ENCODE measurements at places on chromosomes 2 and 18. TPM values are rescaled to one million over a fixed set of nuclear protein-coding genes. Genes with fewer than 3 reads are reported as not detected.

Gene B4GALT6
- total RNA-seq = 7.2 TPM

Gene UPP2
- total RNA-seq = not detected

Gene TMEM178A
- 4.9 TPM for total RNA-seq

Gene NEU4
- 9.4 TPM for total RNA-seq

Gene ELOA2
- not detected for total RNA-seq

Gene LRRC30
- 2.7 TPM for total RNA-seq

Gene SCG2
- 2.4 TPM for total RNA-seq

Gene SMYD1
- 308 TPM for total RNA-seq

Gene FIGN
- total RNA-seq = 1.9 TPM

Gene ONECUT2
- total RNA-seq = under 0.01 TPM

Gene CD28
- total RNA-seq = 2.4 TPM

DNA sequence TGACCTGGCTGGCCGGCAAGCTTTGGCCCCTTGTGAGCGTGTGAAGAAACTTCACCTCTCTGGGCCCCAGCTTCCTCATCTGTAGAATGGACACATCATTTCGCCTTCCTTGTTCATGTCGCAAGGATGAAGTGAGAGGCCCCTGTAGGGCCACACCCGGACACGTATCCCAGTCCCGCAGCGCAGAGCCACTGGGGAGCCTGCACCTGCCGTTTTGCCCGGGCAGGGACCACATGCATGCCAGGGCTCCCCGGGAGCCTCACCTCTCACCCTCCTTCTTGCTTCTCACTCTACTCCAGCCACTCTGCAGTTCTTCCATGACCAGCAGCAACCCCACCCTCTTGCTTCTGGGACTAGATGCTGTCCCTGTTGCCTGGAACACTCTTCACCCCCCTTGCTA is 77.5 kb downstream of the FAM168B start:
- no peak for DNase-seq

GRCh38 chr2:96838345-96839292 is 5.2 kb downstream of the ANKRD23 start:
- DNase-seq = no peak

GRCh38 chr2:178208336-178208735 is 14.0 kb downstream of the OSBPL6 start:
- DNase-seq = no peak

DNA sequence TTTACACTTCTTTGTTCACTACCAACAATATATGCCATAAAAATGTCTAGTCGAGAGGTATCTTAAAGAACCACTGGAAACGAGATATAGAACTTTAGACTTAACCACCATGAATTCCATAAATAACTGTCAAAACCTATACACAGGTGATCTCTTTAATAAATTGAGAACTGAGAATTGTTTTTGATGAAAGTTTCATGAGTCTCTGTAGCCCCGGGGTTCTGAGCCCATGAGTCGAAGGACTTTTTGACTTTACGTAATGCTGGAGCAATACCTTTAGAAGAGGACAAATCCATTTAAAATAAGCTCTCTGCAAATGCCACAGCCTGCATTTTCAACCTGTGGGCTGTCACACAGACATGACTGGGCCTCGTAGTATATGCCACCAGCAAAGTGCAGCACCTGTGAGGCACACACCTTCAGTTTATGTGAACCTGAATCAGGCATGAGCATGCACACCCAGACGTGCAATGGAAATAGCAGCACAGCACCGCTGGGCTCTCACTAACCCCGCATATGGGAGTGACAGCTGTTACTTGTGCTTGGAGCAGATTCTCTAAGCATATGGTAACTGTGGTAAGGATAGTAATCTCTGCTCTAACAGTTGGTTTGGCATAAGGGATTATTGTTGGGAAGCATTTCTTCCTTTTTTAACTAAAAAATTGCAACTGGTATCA is 383.2 kb downstream of the SOCS6 start:
- DNase-seq = no peak

GRCh38 chr2:227386630-227387029 is 1.1 kb downstream of the SCYGR1 start:
- DNase-seq = no peak

DNA sequence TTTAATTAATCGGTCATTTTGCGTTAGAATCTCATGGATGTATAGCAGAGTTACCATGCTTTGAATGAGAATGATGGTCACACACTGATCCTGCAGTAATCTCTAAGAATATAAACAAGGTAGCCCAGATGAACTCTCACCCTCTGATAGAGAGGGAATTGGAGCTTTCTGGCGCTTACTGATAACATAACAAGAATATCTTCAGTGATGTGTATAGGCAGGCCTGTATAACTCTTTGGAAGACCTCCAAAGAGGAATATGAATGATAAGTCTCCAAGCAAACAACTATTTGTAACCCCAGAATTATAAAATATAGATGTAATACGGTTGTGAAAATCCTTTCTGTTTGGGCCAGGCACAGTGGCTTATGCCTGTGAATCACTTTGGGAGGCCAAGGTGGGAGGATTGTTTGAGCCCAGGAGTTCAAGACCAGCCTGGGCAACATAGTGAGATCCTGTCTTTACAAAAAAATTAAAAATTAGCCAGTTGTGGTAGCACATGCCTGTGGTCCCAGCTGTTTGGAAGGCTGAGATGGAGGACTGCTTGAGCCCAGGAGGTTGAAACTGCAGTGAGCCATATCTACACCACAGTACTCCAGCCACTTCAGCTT is 52.5 kb upstream of the LTBP1 start:
- DNase-seq = no peak

- no peak for DNase-seq
Measured at GRCh38 chr18:13713455-13714055, 12.8 kb downstream of the FAM210A start.

- peak; percentile 60 for DNase-seq
Measured at GRCh38 chr18:45014047-45014501, 333.4 kb downstream of the SETBP1 start.

DNA sequence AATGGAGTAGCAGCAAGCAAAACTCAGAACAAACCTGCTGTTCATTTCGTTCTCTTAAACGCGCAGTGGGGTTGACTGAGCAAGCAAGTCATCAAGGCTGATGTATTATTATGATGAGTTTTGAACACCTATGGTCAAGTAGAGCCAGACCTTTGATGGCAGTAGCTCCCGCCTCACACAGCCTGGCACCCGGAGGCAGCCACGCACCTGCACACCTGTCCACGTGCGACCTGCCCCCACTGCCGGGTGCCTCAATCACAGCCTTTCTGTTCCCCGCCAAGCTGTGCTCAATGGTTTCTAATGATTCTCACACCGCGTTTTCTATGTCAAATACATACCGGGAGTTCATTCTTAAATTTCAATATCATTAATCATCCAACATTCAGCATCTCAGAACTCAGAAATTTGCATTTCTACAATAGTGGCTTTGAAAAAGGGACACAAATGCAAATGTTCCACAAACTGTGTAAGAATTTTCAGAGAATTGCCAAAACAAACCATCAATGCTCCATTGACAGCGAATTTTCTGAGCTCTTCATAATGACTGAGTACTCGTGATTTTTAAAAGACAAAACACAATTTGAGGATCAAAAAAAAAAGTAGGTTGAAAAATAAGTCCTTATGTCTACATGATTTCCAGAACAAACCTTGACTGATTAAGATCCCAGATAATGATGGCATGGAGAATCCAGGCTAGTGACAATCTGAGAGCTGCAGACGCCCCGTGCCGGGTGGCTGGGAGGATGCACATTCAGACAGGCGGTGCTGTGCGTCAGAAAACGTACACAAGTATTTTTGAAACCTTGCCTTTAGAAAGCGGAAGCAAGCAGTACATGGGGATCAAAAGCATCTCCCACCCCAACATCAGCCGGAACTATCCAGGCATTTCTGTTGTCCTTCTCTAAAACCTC is 56.6 kb downstream of the HDAC4 start:
- no peak for DNase-seq

DNA sequence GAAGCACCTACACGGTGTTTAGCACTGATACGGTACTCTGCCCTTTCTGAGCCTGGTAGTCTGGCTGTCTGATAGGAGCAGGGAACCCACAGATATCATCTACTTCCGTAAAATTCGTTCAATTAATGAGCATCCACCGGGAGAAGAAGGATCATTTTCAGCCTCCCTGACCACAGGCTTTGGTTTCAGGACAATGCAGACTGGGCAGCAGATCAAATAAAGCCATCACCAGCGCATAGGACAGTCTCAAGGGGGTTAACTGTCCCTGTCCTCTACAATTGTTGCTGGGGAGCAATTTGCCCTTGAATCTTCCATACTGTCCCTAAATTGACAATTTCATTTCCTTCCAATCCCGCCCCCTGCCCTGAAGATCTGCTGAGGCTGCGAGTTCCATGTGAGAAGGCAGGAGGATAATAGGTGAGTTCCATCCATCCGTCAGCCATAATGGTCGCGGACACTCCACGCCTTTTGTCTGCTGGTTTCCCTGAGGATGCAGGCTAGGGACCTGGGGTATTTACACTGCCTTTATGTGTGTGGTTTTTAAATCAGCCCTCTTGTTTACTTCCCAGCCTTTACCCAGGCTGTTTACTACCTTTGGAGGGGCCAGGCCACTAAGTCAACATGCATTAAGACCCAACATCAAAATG is 110.0 kb downstream of the MYCN start:
- DNase-seq = no peak

- DNase-seq = no peak
Measured at GRCh38 chr2:210363261-210363660, 48.3 kb upstream of the MYL1 start.

DNA sequence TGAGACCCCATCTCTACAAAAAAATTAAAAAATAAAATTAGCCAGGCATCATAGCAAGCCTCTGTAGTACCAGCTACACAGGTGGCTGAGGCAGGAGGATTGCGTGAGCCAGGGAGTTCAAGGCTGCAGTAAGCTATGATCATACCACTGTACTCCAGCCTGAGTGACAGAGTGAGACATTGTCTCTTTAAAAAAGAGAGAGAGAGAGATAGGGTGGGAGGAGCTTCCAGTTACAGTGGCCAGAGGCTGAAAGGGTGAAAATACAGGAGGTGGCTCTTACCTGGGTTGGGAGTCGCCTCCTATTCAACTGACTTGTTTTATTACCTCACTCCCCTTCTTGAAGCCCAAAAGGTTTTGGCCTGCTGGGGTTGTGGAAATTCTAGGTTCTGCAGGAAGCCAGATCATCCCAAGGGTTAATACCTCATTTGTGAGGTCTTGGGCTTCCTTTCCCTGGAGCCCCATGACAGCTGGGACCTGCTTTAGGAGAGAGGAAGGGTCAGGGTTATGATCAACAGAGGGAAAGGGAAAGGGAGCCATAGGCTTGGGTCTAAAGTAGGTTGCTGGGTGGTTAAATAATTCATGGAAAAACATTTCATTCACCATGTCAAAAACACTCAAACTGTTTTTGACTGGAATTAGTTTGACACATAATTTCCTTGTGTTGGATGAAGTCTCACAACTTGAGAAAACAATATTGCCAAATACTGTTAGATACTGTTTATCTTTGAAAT is 17.4 kb downstream of the DYNC2LI1 start:
- DNase-seq = no peak

- no peak for DNase-seq
Measured at GRCh38 chr2:48905696-48906095, 150.2 kb upstream of the LHCGR start.

DNA sequence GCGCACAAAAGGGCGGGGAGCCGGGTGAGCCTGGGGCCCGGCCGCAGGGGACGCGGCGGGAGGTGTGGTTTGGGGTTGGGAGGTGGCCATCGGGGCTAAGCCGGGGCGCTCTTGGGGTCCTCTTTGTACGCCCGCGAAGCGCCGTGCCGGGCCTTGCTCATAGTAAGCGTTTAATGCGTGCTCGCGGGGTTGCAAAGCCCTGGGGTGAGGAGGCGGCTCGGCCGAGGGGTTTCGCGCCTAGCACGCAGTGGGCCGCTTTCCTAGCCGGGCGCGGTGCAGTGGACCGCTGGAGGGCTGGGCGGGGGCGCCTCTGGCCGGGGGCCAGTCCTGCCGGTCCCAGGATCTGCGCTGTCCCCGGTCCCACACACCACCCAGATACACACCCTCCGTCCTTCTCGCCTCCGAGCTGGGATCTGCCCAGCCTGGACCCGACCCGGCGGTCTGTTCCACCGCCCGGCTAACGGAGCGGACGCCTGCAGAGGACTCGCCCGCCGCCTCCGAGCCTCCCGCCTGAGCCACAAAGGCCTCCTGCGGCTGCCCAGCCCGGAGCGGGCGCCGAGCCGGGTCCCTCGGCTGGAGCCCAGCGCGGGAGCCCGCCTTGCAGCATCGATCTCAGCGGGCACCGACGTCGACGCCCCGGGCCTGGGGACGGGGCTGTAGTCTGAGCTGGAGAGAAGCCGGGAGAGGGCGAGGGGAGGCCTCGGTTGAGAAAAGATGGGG is 564 bp downstream of the DPYSL5 start:
- DNase-seq = peak; percentile 11

- no peak for DNase-seq
Measured at GRCh38 chr18:38470421-38470820, 904.8 kb upstream of the CELF4 start.

- DNase-seq = peak; percentile 91
Measured at GRCh38 chr2:177604271-177605065, 211.9 kb downstream of the AGPS start.

- DNase-seq = no peak
Measured at GRCh38 chr2:11155381-11156035, at the start of gene SLC66A3. Gene SLC66A3, plus strand, starts transcription at chr2:11155467. Its CDS starts 80 bp downstream, at chr2:11155547.

DNA sequence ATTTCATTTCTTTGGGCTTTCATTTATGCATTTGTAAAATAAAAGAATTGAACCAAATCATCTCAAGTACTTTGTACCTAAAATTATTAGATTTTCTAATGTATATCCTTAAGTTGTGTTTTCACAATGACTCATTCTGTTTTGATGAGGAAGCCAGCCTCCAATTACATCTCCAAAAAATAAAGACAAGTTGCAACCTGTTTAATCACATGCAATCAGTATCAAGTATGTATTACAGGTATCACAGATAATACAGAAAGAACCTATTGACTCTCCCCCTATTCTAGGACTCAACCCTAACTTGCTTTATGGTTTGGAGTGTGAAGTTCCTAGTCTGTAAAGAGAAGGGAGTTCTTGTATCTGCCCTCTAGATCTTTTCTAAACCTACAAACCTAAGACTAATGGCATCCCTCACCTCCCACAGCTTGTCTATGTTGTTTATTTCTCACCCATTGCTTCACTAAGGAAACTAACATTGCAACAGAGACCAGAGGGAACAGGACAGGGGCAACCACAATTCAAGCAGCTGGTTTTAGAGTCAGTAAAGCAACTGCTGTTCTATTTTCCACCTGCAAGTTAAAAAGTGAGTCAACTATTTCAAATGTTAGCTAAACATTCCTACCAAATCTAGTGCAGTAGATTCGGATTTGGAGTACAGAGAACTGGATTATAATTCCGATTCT is 141.1 kb upstream of the ETAA1 start:
- DNase-seq = no peak

- DNase-seq = no peak
Measured at GRCh38 chr2:98374286-98374685, 28.0 kb downstream of the CNGA3 start.

GRCh38 chr2:203599509-203599908 is 64.4 kb upstream of the RAPH1 start:
- no peak for DNase-seq

DNA sequence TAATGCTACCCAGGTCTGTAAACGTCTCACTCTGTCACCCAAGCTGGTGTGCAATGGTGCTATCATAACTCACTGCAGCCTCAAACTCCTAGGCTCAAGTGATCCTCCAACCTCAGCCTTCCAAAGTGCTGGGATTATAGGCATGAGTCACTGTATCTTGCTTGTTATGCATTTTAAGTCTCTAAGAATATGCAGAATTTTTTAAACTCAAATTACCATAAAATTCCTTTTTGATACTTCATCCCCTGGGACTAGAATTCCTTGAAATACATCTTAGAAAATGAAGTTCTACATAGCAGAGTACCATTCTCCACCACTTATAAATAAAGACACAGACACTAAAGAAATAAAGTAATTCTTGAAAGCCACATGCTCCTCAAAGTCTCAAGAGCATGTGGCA is 30.2 kb upstream of the LRATD1 start:
- DNase-seq = no peak

All from tongue (tissue), 3 donors.